ENCODE measurements at places on chromosomes 5 and 9. TPM values are rescaled to one million over a fixed set of nuclear protein-coding genes. Genes with fewer than 3 reads are reported as not detected.

The CARTPT gene
- total RNA-seq = not detected

The FKBP15 gene
- total RNA-seq = 40.6 TPM

The PIP5K1B gene
- total RNA-seq = 28.2 TPM

The RANBP3L gene
- not detected for total RNA-seq

The KCNV2 gene
- not detected for total RNA-seq

The SOX30 gene
- 0.49 TPM for total RNA-seq

The CATSPER3 gene
- total RNA-seq = 2.7 TPM

The CDX1 gene
- not detected for total RNA-seq

The PCDHA9 gene
- not detected for total RNA-seq

The GRM6 gene
- not detected for total RNA-seq

The FOXD4L4 gene
- total RNA-seq = 0.90 TPM

The PCDHGB4 gene
- total RNA-seq = 1.8 TPM

The NKD2 gene
- total RNA-seq = not detected

The CDKN2A gene
- total RNA-seq = 11.7 TPM

The TMEM215 gene
- total RNA-seq = not detected

The GABBR2 gene
- total RNA-seq = not detected

The SOHLH1 gene
- not detected for total RNA-seq

Data from B cell (primary cell).